ENCODE measurements at places on chromosomes 4 and X.

DNA sequence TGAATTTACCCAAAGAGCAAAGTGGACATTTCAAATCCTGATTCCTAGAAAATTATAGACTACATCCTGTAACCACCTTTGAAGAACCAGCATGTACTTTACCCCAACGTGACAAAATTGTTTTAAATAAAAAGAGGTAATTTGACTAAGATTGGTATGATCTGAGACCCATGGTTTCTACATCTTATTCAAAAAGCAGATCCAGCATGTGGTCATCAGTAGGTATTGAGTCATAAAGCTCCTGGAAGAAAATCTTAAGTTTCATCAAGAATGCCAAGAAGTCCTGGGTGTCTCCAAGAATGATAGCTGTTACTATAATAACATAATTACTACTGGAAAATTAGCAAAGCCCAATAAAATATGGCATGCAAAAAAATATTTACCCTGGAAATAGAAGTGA, 61.8 kb downstream of the NFKB1 start:
- no peak overlapping the region for H3K27ac ChIP-seq
- H3K4me1 ChIP-seq = peaks cover 9% of the 10 kb centered on the region
- no peaks in the 10 kb centered on the region for H3K27me3 ChIP-seq

DNA sequence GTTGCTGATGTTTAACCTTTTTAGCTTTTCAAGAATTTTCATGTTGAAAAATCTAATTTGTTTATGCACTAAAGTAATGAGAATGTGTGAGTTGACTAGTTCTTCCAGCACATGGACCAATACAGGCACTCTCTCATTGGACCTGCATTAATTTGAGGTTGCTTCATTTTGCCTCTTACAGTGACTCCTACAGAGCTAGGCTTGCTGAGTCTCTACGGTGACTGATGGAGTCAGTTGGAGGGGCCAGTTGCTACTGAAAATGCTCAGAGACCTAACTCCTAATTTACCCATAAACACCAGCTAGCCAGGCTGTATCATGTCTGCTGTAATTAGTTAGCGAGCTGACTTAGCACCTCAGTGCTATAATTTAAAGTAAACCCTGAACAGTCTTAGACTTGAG, 10.9 kb downstream of the MTHFD2L start:
- H3K36me3 ChIP-seq = no peaks in the 10 kb centered on the region
- no peak overlapping the region for H3K27ac ChIP-seq
- H3K4me1 ChIP-seq = no peaks in the 10 kb centered on the region
- no peak for DNase-seq
- H3K27me3 ChIP-seq = no peaks in the 10 kb centered on the region

DNA sequence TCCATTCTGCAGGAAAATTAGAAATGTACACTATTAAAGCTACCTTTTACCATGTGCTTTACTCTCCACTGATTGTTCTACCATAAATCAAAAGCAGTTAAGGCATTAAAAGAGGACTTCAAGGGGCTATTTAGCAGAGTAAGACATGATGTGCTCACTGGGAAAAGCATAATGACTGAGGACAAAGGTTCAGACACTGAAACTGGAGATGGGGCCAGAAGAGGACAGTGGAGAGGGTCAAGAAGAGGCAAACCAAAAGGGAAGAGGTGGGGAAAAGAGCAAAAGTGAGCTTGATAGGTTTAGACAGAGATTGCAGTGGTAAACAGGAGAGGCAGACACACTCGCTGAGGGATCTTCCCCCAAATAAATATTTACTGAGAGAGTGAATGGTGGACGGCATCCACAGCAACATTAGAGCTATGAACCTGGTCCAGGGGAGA, 23.8 kb downstream of the SH3RF1 start:
- no peak overlapping the region for H3K4me3 ChIP-seq
- H3K4me1 ChIP-seq = peaks cover 4% of the 10 kb centered on the region
- H3K27ac ChIP-seq = no peak overlapping the region
- no peak for DNase-seq

DNA sequence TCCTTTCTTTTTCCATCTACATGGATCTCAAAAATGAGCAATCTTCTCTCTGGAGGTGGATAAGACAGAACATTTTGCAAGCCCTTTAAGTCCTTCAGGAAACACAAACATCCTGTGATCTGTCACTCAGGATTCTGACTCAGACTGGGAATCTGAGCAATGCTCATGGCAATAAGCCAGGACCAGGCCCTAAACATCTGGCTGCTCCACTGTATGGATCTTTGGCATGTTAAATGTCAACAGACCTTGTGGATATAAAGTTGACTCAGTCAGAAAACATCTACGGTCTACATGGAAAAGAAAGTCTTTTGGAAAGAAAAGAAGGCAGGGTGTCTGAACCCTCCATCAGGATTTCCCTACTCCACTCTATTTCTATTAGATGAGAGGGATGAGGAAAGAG, 17.8 kb upstream of the CHIC2 start:
- DNase-seq = no peak
- H3K27ac ChIP-seq = no peak overlapping the region
- no peak overlapping the region for H3K4me3 ChIP-seq
- no peaks in the 10 kb centered on the region for H3K27me3 ChIP-seq
- H3K36me3 ChIP-seq = no peaks in the 10 kb centered on the region

GRCh38 chr4:170872794-170873193, 783.0 kb upstream of the AADAT start:
- no peak overlapping the region for H3K4me3 ChIP-seq
- no peaks in the 10 kb centered on the region for H3K36me3 ChIP-seq
- no peaks in the 10 kb centered on the region for H3K4me1 ChIP-seq
- H3K27me3 ChIP-seq = no peaks in the 10 kb centered on the region
- no peak overlapping the region for H3K27ac ChIP-seq

- H3K27ac ChIP-seq = no peak overlapping the region
- no peak overlapping the region for H3K4me3 ChIP-seq
- H3K27me3 ChIP-seq = no peaks in the 10 kb centered on the region
- no peaks in the 10 kb centered on the region for H3K36me3 ChIP-seq
Observed at GRCh38 chr4:53557669-53558064, 33.6 kb downstream of the LNX1 start.
